ENCODE measurements at places on chromosomes 2 and 18.

GRCh38 chr2:137156221-137156844 lies 391.0 kb downstream of the THSD7B start:
- no peak for DNase-seq

DNA sequence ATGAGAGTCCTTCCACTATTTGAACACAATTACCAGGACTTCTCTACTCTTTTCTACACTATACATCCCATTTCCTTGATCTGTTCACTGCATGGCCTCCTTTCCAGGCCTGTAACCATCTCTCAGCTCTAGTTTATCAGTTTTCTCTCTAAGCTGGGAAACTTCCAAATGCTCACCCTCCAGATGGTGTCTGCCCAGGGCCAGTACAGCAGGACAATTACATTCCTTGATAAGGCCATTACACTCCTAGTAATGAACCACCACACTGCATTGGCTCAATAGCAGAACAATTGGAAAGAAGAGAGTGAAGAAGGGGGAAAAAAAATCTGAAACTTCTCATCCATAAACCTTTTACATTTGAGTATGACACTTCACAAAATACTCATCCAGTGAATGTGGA lies 359.1 kb downstream of the ALK start:
- DNase-seq = no peak

DNA sequence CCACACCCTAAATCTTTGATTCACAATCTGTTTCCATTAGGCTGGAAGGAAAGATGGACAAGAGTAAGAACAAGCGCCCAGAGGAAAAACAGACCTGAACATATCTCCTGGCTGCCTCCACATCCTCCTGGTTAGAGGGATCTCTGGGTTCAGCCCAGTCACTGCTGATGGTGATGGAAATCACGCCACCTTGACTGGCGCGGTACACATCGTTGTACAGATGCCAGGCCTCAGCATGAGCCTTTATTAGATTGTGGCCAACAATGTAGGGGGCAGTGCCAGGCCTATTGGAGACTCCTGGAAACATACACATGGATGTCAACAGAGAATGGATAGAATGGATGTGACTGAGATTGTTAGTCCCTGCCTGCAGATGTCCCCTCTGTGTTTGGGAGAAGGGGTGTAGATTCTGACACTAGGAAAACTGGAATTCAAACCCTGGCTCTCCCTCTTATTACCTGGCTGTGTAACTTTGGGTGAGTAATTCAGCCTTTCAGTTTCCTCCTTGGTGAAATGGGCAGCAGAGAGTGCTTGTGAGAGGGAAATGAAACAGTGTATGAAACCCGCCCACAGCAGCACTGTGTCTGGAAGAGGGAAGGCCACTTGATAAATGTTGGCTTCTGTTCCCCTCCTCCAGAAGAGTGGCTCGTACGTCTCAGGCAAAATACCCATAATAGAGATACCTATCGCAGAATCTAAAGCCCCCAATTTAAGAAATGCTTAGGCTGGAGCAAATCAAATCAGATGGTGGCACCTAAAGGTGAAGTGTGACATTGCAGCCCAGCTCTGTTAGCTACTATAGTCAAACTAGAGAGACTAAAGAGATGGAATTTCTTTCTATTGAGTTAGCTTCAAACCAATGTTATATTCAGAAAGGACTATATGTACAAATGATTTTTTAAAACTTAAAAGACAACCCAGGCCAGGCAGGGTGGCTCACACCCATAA lies 36.2 kb downstream of the LCT start:
- no peak for DNase-seq

GRCh38 chr2:54673501-54673998 lies 49.9 kb upstream of the EML6 start:
- no peak for DNase-seq

DNA sequence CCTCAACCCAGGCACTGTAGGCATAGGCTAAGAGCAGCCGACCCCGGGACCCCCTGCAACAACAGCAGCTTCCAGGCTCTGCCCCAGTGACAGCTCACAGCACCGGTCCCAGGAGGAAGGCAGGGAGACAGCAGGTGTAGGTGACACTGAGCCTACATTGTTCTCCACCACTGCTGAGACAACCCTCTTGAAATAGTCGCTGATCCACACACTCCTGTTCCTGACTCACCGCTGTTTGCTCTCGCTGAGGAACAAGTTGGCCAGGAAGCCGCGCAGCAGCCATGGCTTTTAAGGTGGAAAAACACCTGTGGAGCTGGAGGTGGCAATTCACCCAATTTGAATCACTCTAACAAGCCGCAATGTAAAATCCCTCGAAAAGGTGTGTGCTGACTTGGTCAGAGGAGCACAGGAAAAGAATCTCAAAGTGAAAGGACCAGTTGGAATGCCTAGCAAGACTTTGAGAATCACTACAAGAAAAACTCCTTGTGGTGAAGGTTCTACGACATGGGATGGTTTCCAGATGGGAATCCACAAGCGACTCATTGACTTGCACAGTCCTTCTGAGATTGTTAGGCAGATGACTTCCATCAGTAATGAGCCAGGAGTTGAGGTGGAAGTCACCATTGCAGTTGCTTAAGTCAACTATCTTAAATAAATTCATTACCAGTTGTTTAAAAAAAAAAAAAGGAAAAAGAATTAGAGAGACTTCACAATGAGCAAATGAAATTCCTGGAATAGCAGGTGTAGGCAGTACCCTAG lies 167.5 kb downstream of the ARL4C start:
- no peak for DNase-seq

DNA sequence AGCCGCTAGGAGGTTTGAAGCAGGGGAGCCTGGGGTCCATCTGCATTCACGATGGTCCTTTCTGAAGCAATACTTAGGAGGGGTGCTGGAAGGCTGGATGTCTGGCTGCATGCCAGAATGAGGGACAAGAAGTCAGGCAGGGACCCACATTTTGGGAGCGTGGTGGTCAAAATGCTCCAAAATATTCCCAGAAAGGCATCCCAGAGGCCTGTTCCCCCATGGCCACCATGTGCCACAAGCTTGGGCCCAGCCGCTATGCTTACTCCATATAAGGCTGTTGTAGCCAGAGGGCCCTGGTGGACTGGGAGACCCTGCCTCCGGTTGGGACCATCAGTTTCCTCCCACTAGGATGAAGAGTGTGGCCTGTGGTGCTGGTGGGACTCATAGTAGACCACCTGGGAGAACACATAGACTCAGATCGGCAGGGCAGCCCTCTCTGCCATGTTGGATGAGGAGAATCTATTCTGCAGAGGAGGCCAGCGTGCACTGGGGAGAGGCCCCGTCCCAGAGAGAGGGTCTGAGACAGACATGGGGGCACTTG lies 3.6 kb upstream of the PROM2 start:
- DNase-seq = no peak

- no peak for DNase-seq
These were observed 35.2 kb upstream of the STPG4 start for GRCh38 chr2:47190188-47190881.

DNA sequence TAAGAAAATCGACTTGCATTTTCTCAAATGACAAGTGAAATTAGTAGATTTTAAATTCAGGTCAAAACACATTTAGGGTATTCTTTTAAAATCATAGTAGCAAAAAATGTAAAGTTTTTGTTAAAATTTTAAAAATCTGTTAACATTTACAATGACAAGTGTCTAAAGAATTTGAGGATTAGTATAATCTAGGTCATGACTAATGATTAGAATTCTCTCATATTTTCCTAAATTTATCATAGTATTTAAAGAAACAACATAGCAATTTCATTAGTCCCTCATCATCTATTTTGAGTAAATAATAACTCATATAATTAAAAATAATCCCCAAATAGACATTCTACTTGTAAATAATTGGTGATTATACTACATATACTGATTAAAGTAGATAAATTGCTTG lies 23.6 kb downstream of the THUMPD2 start:
- no peak for DNase-seq

DNA sequence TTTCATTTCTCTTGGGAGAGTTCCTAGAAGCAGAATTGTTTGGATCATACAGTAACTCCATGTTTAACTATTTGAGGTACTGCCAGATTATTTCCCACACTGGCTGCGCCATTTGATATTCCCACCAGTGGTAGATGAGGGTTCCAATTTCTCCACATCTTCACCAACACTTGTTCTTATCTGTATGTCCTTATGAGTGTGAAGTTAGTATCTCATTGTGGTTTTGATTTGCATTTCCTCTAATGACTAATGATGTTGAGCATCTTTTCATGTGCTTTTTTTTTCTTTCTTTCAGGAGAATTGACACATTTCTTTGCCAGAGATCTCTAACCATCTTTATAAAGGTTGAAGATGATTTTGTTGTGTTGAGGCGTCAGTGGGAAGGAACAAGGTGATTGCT lies 4.1 kb upstream of the MGAT5 start:
- no peak for DNase-seq

DNA sequence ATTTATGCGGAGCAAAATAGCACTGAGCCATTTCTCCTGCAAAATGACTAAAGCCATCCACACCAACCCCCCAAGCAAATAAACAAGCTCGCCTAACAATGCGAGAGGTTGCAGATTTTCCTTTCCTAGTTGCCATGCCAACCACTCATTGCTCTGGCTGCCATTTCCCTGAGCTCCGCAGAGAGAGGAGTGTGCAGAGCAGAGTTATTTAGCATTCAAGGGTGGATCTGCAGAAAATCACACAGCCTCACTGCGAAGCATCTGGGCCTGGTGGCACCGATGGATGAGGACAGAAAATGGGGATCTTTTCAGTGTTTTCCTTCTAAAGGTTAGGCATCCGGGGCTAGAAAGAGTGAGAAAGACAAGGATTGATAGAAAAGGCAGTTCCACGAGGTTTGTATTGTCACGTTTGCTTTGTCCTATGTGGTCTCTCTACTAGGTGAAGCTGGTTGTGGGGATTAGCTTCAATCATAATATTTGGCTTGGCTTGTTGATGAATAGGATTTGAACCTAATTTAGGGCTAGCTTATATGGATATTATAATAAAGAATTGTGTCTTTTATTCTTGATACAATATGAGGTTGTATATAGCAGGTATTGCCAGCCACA lies 110.2 kb upstream of the UNC80 start:
- DNase-seq = no peak

DNA sequence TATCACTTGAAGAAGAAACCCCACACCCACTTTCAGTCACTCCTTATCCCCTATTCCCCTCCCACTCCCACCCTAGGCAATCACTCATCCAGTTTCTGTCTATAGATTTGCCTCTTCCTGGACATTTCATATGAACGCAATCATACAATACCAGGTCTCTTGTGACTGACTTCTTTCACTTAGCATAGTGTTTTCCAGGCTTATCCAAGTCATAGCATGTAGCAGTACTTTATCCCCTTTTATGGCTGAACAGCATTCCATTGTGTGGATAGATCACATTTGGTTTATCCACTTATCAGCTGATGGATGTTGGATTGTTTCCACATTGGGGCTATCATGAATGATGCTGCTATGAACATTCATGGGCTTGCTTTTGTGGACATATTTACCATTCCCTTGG lies 6.6 kb downstream of the CFAP221 start:
- no peak for DNase-seq

DNA sequence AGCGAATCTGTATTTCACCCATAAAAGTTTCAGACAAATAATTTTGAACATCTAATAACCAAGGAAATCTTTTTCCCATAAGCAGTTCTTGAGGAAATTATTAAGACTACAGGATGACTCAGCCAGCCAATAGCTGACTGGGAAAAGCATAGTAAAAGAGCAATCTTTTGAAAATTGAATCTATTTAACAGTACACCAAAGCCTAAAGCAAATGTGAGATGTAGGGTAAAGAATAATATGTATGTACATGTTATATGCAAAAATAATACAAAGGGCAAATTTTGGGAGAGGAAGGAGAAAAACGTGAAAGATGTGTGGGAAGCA lies 12.6 kb upstream of the KDSR start:
- DNase-seq = no peak

GRCh38 chr18:74961596-74961995 lies 247.3 kb downstream of the PTGR3 start:
- no peak for DNase-seq

GRCh38 chr2:196099916-196100315 lies 31.3 kb upstream of the DNAH7 start:
- no peak for DNase-seq

- no peak for DNase-seq
These were observed 902 bp downstream of the MCFD2 start for GRCh38 chr2:46914578-46915230.

DNA sequence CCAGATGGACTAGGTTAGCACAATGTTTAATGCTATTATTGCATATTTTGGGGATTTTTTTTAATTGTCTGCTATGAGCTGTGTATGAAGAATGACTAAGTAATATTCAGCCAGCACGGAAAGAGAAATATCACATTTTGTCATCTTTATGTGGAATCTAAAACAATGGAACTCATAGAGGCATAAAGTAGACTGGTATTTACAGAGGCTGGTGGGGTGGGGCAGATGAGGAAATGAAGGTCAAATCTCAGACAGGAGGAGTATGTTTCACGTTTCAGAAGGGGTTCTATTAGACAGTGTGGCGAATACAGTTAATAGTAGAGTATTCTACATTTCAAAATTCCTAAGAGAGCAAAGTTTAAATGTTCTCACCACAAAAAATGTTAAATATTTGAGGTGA lies 4.7 kb downstream of the CDH19 start:
- no peak for DNase-seq

- no peak for DNase-seq
These were observed 397.1 kb upstream of the CDH20 start for GRCh38 chr18:60936101-60936500.

DNA sequence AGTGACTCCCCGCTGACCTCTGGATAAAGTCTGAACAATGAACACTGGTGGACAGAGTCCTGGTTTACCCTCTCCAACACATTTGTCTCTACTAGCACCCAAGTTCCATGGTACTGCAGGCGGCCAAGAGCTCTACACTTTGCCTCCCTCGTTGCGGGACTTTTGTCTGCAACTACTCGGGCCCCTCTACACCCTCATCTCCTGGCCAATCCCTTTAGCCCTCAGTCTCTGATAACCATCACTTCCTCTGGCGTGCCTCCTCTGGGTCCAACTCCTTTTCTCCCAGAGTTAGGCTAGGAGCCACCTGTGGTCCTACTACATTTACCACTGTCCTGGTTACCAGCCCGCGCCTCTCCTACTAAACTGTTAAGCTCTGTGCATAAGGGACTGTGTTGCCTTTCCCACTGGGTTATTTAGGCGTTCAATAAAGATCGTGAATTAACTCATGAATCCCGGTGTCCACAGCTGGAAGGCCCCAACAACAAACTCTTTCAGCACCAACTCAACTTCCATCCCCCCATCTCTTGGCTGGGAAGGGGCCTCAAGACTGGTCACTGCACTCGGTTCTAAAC lies 757 bp downstream of the HDHD2 start:
- DNase-seq = no peak

DNA sequence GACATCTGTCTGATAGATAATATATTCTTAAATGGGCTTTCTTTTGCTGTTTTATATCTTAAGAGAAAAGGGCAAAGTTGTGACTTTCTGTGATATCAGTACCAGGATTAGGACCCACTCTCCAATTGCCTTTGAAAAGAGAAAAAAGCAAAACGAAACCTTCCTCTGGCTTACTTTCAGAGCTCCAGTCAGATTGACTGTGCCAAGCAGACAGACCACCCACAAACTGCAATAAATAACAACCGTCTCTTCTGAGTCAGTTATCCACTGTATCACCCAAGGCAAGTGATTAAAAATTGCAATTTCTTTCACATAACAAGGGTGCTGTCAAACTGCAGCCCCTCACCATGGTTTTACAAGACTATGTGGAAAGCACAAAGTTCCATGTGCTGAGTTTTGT lies 230.5 kb upstream of the SETBP1 start:
- no peak for DNase-seq

Data from LNCaP clone FGC (cell line).